ENCODE measurements at places on chromosomes 1 and 21. TPM values are rescaled to one million over a fixed set of nuclear protein-coding genes. Genes with fewer than 3 reads are reported as not detected.

Gene KCND3
- total RNA-seq, result 0.25 TPM

Gene COA7
- total RNA-seq, result 15.5 TPM

Gene MTFR1L
- total RNA-seq, result 34.2 TPM

Gene LRRC41
- total RNA-seq, result 86.3 TPM

Gene CNTN2
- not detected for total RNA-seq

Gene CFHR5
- not detected for total RNA-seq

Gene AIM2
- total RNA-seq, result 0.11 TPM

Gene VHLL
- not detected for total RNA-seq

Gene UBR4
- total RNA-seq, result 165 TPM

Gene HSPB7
- 2.3 TPM for total RNA-seq

Gene VASH2
- total RNA-seq, result 0.11 TPM

Gene HAO2
- total RNA-seq, result not detected

Gene ICOSLG
- 0.11 TPM for total RNA-seq
